Activated B cell treated with CpG ODN at 0.5 μM for 24 hours (primary cell): ENCODE measurements at places on chromosomes 13 and 19. TPM values are rescaled to one million over a fixed set of nuclear protein-coding genes. Genes with fewer than 3 reads are reported as not detected.

- no peaks in the 10 kb centered on the region for H3K36me3 ChIP-seq
- no peak overlapping the region for H3K4me3 ChIP-seq
- no peak for DNase-seq
- H3K27me3 ChIP-seq = no peaks in the 10 kb centered on the region
- no peak overlapping the region for H3K27ac ChIP-seq
These were observed 472.1 kb downstream of the FOXO1 start for GRCh38 chr13:40194224-40194806.

DNA sequence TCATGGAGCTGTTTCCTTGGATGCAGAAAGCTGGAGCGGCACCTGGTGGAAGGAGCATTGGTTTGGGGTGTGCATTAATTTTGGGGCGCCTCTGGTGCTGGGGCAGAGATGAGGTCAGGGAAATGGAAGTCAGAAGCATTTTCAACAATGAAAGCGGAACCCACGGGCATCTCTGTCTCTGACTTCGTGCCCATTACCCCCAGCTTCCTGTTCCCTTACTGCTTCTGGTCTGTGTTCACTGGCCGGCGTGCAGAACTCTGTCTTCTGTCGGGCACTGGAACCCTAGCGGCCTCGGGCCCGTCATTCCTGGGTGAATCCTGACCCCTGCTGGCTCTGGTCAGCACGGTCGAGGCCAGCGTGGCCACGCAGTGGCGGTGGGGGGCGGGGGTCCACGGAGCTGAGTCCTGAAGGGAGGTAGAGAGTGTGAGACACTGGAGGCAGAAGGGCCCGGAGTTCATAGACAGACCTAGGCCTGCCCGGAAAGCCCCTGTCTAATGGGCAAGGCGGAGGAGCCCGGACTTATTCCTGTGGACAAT, 7.9 kb upstream of the LINGO3 start:
- peaks cover 55% of the 10 kb centered on the region for H3K4me1 ChIP-seq
- H3K27me3 ChIP-seq = no peaks in the 10 kb centered on the region
- DNase-seq = peak; percentile 54
- H3K36me3 ChIP-seq = peaks cover 2% of the 10 kb centered on the region
- peak overlapping the region; percentile 82 for H3K27ac ChIP-seq
- H3K4me3 ChIP-seq = peak overlapping the region; percentile 59

DNA sequence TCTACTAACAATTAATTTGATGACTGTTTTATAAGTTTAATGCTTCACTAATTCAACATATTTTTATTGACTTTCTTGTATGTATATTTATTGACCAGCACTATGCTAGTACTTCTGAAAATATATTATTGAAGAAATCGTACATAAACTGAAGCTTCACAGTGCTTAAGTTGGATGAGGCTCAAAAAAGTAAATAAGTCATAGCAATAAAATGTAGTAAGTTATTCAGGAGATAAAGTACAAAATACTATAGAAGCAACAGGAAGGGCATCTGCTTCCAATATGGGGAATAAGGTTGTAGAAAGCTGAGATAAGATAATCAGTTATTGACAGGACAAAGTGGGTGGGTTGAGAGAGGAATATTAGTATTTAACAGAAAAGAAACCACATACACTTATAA, 944.9 kb upstream of the MIR17HG start:
- H3K36me3 ChIP-seq = no peaks in the 10 kb centered on the region
- no peak overlapping the region for H3K4me3 ChIP-seq
- no peak overlapping the region for H3K27ac ChIP-seq
- no peaks in the 10 kb centered on the region for H3K4me1 ChIP-seq
- no peak for DNase-seq
- no peaks in the 10 kb centered on the region for H3K27me3 ChIP-seq

DNA sequence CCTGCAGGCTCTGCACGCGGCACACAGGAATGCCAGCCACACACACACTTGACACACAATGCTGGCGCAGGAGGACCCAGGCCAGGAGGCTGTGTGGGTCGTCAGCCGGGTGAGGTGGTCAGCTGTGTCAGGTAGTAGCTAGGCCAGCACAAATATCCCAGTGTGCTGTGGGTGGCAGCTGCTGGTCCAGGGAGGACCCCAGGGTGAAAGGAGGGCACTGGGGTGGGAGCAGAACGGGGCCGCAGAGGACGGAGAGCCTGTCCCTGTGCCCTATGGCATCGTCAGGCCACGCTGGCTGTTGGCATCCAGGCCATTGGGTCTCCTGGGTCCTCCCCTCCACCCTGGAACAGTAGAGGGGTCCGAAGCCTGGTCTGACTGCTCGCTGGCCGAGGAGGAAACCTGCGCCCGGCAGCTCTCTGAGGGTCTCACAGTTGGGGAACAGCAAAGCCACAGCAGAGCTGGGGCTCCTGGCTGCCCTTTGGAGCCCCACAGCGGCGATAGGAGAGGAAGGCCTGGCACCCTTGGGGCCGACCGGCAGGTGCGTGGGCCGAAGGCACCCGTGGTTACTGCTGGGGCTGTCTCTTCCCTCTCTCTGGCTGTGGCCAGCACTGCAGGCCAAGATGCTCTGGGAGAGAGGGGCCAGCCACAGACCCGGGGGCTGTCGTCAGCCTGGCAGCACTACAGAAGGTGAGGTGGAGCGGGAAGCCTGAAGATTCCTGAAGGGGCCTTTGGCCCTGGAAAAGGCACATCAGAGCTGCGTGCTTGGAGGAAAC, 27.3 kb downstream of the C13orf46 start:
- no peaks in the 10 kb centered on the region for H3K36me3 ChIP-seq
- peaks cover 16% of the 10 kb centered on the region for H3K4me1 ChIP-seq
- no peaks in the 10 kb centered on the region for H3K27me3 ChIP-seq
- no peak overlapping the region for H3K27ac ChIP-seq
- no peak overlapping the region for H3K4me3 ChIP-seq
- DNase-seq = no peak

DNA sequence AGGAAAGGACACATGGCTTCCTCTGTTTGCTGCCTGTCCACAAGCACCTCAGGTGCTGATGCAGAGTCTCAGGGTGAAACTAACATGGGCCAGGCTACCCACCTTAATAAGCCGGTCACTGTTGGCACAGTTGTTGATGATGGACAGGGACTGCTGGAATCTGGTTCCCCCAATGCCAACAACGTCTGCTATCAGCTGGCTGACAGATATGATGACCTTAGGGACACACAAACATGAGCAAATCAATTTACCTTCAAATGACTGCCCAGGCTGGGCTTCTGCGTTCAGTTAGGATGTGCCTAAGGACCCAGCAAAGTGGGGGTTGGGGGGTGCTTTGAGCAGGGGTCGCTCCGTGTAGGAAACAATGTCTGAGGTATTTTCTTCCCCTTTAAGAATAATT, 77.1 kb upstream of the SLC15A1 start:
- peaks cover 20% of the 10 kb centered on the region for H3K4me1 ChIP-seq
- H3K27me3 ChIP-seq = no peaks in the 10 kb centered on the region
- DNase-seq = no peak

DNA sequence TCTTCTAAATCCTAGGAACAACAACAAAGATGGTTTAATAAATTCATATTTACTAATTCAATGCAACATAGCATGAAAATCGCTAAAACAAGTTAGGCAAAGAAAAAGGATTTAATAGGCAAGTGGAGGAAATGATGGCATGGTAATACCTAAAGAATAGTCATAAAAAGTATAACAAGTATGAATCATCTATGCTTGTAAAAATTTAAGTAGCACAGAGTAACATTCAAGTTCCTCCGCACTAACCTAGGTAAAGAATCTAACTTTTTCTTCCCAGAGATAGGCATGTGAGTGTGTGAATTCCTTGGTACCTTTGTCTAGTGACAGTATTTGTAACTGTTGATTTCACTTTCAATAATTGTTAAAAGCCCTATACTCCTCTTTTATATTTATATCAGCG, 42.6 kb downstream of the RCBTB2 start:
- H3K4me1 ChIP-seq = peaks cover 31% of the 10 kb centered on the region
- no peaks in the 10 kb centered on the region for H3K27me3 ChIP-seq
- no peak overlapping the region for H3K4me3 ChIP-seq
- H3K27ac ChIP-seq = no peak overlapping the region
- H3K36me3 ChIP-seq = peaks cover 4% of the 10 kb centered on the region

DNA sequence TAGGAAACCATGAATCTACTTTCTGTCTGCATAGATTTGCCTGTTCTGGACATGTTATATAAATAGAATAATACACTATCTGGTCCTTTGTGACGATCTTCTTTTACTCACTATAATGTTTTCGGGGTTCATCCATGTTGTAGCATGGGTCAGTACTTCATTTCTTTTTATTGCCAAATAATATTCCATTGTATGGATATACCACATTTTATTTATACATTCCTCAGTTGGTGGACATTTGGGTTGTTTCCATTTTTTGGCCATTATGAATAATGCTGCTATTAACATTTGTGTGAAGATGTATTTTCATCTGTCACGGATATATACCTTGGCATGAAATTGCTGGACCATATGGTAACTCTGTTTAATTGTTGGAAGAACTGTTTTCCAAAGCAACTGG, 6.8 kb downstream of the BIVM start:
- no peaks in the 10 kb centered on the region for H3K36me3 ChIP-seq
- no peaks in the 10 kb centered on the region for H3K27me3 ChIP-seq
- peaks cover 3% of the 10 kb centered on the region for H3K4me1 ChIP-seq
- DNase-seq = no peak
- no peak overlapping the region for H3K4me3 ChIP-seq

DNA sequence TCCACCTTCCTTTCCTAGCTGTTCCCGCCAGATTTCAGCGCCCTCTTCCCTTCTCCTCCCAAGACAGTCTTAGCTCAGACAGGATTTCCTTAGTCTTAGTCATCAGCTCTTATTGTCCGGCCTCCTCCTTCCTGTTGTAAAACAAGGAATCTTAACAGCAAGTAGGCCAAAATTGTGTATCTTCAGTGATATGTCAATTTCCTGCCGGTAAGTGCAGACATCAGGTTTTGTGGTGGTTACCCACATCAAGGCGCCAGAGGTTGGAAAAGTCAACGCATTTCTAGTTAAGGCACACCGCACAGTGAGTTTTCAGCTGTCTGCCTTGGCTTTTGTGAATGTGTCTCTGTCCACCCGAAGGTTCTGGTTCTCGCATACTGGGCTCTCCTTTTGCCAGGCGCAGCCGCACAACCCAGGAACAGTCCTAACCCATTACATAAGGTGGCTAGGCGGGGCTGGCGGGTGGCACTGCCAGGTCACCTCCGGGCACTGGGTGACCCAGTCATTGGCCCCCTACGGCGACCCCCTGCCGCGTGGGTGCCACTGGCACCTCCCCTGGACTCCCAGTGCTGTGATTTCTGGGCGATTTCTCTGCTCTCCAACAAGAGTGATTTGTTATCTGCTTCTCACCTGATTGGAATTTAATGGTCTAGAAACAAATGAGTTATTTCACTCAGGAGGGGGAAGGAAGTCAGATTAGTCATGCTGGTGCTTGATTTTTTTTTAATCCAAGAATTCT, 12.9 kb downstream of the COL4A2 start:
- no peak overlapping the region for H3K4me3 ChIP-seq
- no peak for DNase-seq
- peaks cover 11% of the 10 kb centered on the region for H3K27me3 ChIP-seq
- H3K27ac ChIP-seq = no peak overlapping the region

DNA sequence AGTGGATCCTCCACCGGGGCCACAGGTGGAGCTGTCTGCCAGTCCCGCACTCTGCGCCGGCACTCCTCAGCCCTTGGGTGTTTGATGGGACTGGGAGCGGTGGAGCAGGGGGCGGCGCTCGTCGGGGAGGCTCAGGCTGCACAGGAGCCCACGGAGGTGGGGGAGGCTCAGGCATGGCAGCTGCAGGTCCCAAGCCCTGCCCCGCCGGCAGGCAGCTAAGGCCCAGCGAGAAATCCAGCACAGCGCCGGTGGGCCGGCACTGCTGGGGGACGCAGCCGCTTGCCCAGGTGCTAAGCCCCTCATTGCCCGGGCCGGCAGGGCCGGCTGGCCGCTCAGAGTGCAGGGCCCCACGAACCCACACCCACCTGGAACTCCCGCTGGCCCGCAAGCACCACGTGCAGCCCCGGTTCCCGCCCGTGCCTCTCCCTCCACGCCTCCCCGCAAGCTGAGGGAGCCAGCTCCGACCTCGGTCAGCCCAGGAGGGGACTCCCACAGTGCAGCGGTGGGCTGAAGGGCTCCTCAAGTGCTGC, 286.4 kb downstream of the RBM26 start:
- no peaks in the 10 kb centered on the region for H3K36me3 ChIP-seq
- peaks cover 3% of the 10 kb centered on the region for H3K4me1 ChIP-seq
- no peak overlapping the region for H3K4me3 ChIP-seq
- no peak overlapping the region for H3K27ac ChIP-seq
- H3K27me3 ChIP-seq = peaks cover 3% of the 10 kb centered on the region

SPTBN4 gene
- 0.20 and 0.49 TPM in 2 replicates for total RNA-seq

SYNGR4 gene
- not detected in 2 replicates for total RNA-seq

MEIOSIN gene
- total RNA-seq = not detected in 2 replicates

PSG3 gene
- total RNA-seq = not detected in 2 replicates

KLK5 gene
- not detected in 2 replicates for total RNA-seq

MAMSTR gene
- total RNA-seq = 0.37 and 0.78 TPM in 2 replicates

PPP1R15A gene
- total RNA-seq = 115 and 123 TPM in 2 replicates
